ENCODE measurements at places on chromosomes 7 and 10.

DNA sequence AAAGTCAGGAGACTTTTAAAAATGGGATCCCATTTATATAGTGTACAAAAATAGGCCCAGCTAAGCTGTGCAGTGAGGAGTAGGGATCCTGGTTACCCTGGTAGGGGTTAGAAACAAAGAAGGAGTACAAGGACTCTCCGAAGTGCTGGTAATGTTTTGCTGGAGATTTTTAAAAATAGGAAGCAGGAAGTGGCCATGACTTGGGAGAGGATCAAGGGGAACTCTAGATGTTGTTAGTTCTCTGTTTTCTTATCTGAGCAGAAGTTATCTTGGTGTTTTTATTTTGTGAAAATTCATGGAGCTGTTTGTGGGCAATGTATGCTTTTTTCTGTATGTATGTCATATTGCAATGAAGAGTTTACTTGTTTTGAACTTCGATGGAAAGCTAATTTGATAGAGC is 373.9 kb downstream of the SFMBT2 start:
- DNase-seq: no peak

DNA sequence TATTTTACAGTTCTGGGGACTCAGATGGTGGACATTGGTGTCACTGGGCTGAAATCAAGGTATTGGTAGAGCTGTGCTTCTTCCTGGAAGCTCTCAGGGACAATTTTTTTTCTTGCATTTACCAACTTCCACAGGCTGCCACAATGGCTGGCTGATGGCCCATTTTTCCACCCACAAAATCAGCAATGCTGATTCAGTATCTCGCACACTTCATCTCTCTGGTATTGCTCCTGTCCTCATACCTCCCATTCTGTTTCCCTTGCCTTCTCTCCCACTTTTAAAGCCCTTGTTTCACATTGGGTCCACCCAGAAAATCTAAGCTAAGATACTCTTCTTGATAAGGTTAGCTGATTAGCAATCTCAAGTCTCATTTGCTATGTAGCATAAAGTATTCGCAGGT is 530.9 kb upstream of the POM121L12 start:
- DNase-seq: no peak

DNA sequence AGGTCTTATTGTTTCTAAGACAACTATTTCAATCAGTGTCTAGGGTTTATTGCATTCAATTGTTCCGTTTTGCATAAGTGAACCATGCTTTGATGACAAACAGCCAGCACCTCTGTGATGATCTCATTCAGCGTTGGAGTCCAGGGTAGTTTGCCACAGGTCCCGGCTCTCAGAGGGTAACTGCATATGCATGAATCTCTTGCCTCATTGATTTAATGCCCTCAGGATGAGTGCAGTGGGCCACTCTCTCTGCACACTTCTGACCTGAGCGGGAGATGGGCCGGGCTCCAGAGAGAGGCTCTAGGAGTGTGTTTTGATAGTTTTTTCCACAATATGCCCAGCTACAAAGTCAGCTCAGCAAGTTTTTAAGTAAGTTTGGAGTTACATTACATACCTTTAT is 83.9 kb downstream of the HECW1 start:
- DNase-seq: no peak

DNA sequence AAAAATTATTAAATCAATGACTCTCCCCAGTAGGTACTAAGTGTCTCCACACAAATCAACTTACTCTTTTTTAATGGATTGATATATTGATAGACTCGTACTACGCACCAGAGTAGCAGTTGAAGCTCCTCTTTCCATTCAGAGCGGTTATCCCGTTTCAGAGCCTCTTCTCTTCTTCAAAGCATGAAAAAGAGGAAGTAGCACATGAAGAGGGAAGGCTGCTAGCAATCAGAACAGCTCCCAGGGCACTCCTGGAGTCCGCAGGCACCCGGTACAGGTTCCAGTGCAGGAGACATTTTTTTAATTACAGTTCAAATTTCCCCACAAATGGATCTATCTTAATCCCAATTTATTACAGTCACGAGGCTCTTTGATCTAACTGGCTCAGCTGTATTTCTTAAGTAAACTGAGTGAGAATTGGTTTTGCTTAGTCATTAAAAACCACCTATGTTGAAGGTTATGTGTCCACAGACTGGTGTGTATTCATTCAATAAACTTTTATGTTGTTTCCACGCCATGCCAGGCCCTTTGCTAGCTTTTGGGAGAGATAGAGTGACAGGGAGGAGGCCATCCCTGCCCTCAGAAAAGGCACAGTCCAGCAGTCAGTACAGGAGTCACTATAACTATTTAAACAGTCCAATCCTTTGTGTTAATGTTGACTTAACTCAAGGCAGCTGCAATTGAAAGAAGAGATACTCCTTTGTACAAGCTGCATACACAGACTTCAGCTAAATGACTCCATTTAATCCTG is 32.1 kb upstream of the CALN1 start:
- no peak for DNase-seq

GRCh38 chr10:9437131-9437530 is 1382.6 kb downstream of the GATA3 start:
- no peak for DNase-seq

DNA sequence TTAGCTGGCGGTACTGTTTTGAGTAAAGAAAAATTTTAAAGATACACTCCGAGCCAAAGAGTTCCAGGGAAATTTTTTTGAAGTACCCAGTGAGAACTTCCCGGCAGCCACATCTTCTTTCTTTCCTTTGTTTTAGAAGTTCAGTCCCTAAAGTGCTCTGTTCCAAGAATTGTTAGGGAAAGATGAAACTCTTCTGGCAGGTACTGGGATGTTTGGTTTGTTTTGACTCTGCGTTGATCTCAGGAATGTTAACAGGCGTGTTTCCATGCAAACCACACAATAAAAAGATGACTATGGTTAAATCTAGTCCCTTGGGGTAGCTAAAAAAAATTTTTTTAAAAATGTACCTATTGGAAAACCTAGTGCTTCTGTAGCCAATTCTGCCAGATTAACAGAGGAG is 224.7 kb upstream of the PHYHIPL start:
- no peak for DNase-seq
